ENCODE measurements at places on chromosomes 2 and 18.

DNA sequence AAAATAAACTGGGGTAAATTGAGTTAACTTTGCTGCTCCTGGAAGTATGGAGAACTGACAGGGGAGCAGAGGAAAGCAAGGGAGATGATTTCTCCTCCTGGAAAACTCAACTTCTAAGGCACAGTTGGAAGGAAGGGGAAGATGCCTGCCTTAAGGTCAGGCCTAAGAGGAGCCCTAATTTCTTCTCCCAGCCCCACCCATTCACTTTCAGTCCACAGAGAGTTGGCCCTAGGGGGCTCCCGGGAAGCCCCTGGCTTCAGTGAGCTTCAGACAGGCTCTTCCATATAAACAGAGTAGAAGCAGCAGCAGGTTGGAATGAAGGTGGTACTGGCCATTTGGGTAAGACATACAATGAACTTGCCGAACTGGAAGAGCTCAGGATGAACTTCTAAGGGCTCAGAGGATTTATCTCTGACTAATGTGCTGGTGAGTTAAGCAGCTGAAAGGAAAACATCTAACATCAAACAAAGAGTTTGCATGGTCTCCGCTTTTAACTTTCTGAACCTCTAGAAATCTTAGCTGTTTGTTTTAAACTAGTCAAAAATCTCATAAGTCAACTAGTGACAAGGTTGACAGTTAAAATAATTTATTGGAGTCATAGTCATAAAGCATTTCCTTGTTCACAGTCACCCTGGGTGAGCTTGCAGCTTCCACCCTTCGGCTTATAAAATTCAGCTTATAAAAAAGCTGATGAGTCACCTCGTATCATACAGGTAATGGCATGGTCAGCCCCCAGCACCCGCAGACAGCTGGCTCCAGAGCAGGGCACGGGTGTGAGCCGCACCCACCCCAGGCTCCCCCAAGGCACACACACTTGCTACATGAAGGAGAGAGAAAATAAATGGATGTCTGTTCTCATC lies 9.8 kb downstream of the MALL start:
- no peak for DNase-seq

DNA sequence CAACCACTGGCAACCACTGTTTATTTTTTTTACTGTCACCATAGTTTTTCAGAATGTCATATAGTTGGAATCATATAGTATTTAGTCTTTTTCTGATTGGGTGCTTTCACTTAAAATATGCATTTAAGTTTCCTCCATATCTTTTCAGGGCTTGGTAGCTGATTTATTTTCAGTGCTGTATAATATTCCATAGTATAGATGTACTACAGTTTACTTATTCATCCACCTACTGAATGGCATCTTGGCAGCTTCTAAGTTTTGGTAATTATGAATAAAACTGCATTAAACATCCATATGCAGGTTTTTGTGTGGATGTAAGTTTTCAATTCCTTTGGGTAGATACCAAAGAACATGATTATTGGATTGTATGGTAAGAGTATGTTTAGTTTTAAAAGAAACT lies 23.0 kb downstream of the CFAP221 start:
- no peak for DNase-seq

GRCh38 chr18:13313006-13313686 lies 94.6 kb downstream of the LDLRAD4 start:
- no peak for DNase-seq

- DNase-seq, result no peak
Observed at GRCh38 chr2:5176764-5177163, 515.4 kb upstream of the SOX11 start.

- DNase-seq, result no peak
Observed at GRCh38 chr2:120898961-120899750, 163.5 kb downstream of the GLI2 start.

DNA sequence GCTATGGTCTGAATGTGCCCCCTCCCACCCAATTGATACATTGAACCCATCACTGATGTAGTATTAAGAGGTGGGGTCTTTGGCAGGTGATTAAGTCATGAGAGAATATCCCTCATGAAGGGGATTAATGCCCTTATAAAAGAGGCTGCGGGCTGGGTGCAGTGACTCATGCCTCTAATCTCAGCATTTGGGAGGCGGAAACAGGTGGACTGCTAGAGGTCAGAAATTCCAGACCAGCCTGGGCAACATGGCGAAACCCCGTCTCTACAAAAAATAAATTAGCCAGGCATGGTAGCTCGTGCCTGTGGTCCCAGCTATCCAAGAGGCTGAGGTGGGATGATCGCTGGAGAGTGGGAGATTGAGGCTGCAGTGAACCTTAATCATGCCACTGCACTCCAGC lies 14.3 kb downstream of the POLR2D start:
- no peak for DNase-seq

DNA sequence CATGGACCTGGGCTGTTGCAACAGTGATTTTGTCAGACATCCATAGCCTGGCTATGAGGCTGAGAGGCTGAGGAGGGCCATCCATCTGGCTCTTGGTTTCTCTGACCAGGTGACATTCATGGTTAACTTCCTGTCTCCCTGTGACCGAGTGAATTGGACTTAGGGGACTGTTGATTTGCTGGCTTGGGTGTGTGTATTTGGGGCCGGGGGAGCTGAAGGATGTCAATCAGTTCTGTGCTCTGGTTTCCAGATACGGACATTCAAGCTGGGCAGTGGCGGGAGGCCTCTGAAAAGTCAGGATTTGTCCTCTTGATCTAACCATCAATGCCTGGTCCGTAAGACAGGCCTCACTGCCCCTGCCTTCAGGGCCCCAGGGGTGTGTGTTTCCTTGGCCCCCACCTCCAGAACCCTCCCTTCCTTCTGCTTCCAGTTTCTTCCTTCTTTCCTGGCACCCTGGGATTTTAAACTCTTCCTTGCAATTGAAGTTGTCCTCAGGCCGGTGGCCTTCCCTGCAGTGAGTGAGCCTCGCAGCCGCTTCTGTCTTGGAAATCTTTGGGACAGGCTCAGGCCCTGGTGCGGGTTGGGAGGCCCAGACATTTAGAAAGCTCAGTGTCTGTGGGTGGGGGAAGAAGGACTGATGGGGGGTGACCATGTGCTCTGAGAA lies 54.7 kb upstream of the HAAO start:
- DNase-seq, result no peak

GRCh38 chr2:160582081-160582480 lies 88.5 kb upstream of the RBMS1 start:
- DNase-seq, result no peak

GRCh38 chr2:168293766-168294165 lies 46.4 kb upstream of the STK39 start:
- no peak for DNase-seq

DNA sequence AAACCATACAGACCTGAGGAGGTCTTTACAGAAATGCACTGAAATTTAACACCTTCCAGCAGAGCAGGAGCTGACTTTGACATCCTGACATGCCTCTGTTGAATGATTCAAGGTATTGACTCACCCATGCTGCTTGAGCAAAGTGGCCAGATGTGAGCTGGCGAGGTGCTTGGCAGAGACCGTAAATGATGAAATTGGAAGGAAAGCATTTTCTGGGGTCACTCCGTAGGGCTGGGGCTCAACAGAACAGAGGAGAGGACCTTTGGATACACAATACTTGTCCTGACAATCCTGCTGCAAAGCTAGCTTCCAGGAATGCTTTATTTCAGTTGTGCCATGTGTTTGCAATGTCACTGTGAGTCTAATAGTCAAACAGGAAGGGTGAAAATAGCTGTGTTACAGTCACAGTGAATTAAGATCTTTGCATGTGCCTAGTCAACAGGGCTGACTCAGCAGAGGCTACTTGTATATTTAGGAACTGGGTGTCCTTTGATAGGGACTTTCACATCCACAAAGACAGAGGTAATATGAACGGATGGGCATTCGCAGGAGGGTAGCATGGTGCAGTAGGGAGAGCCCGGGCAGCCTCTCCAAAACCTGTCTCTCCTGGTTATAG lies 31.6 kb upstream of the NCK2 start:
- DNase-seq, result no peak

GRCh38 chr2:95700519-95700918 lies 108.7 kb downstream of the TRIM43 start:
- no peak for DNase-seq

DNA sequence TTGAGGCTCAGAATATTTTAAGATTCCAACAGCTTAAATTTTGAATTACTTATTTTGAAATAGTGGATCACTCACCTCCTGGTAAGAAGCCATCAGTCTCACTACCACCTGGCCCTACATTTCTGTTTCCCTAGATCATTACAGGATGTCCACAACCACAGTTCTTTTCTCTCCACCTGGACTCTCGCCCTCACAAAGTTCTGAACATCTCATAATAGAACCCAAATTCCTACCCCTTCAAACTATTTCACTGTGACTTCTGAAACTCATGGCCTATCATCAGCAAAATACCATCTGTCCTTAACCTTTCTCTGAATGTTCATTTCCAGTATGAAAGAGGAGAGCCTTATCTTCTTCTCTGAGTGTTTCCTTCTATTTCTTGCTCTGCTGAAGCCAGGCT lies 299.2 kb upstream of the MGAT5 start:
- no peak for DNase-seq

- no peak for DNase-seq
Observed at GRCh38 chr2:108640731-108641130, 78.6 kb upstream of the RANBP2 start.

DNA sequence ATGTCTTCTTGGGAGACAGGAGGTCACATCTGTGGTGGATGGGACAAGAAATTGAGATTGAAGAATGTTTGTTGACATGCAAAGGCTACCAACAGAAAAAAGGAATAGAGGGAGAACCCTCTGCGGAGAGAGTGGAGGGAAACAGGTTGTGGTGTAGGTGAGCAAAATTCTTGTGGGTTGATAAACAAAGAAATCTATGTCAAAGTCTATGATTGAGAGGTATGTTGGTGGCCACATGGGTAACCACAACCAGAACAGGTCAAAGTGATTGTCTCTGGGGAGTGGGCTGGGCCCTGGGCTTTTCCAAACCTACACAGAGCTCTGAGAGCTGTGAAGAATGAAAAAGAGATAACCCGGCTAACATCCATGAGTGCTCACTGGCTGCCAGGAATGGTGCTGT lies 62.8 kb upstream of the NCK2 start:
- no peak for DNase-seq

- no peak for DNase-seq
Observed at GRCh38 chr18:79947881-79948610, 3.4 kb downstream of the SLC66A2 start.

DNA sequence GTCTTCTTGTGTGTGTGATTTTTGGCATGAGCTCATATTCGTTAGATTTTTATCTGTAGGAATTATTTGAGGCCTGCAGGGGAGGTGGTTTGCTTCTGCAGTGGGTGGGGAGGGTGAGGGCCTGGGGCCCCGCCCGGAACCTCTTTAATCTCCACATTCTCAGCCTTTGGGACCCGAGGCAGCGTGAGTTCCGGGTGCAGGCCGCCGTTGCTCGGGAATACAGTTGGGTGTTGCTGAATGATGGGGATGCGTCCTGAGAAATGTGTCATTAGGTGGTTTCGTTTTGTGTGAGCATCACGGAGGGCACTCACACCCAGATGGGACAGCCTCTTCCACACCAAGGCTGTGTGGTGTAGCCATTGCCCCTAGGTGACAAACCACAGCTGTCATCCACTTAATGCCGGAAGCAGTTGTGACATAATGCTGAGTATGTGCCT lies 13.7 kb upstream of the GAL3ST2 start:
- DNase-seq, result no peak

DNA sequence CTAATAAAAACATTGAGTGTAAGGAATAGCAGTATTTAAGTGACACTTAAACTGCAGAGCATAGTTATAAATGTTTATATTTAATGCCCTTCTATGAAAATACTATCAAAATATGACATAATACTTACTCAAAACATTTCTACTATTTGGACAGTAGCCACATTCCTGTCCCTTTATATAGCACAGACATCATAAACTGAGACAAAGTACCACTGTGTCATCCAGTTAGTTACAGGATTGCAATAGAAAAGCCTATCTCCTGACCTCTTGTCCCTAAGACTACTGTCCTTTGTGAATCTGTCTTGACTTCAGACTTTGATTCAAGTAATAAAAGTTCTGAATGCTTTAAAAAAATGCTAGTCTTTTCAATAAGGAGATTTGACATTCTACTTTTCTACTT lies 1528.5 kb upstream of the NXPH2 start:
- no peak for DNase-seq

DNA sequence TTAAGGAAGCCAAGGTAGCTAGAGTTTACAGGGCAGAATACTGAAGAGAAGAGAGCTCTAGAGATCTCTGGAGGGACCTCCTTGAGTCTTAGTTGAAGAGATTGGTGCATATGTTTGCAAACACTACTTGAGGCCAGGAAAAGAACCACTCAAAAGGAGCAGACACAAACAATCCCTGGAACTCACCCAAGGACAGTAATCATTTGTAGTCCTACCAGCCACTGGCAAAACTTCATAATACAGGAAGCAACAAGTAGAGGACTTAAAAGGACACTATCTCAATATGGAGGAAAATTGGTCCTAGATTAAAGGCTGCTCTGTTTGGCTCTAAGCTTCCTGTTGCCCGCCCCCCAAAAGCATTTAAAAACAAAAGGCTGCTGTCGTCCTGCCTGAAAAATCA lies 46.9 kb upstream of the UBXN4 start:
- DNase-seq, result no peak

GRCh38 chr2:179344280-179344964 lies 79.8 kb upstream of the SESTD1 start:
- DNase-seq, result no peak
